Progenitor cell of endocrine pancreas (in vitro differentiated cells): ENCODE measurements at places on chromosomes 6 and 20. TPM values are rescaled to one million over a fixed set of nuclear protein-coding genes. Genes with fewer than 3 reads are reported as not detected.

Gene FNDC1
- 0.07 TPM in 1 of 2 replicates, not detected in the other for total RNA-seq

GRCh38 chr20:22437354-22437753 is 147.0 kb downstream of the FOXA2 start:
- H3K27me3 ChIP-seq: no peaks in the 10 kb centered on the region
- no peaks in the 10 kb centered on the region for H3K36me3 ChIP-seq
- H3K27ac ChIP-seq: no peak overlapping the region

- no peak overlapping the region for H3K4me3 ChIP-seq
- no peak for DNase-seq
- H3K36me3 ChIP-seq: peaks cover 4% of the 10 kb centered on the region
- H3K4me1 ChIP-seq: peaks cover 2% of the 10 kb centered on the region
- no peak overlapping the region for H3K27ac ChIP-seq
- H3K27me3 ChIP-seq: no peaks in the 10 kb centered on the region
Observed at GRCh38 chr6:16352258-16352635, 113.9 kb downstream of the GMPR start.

DNA sequence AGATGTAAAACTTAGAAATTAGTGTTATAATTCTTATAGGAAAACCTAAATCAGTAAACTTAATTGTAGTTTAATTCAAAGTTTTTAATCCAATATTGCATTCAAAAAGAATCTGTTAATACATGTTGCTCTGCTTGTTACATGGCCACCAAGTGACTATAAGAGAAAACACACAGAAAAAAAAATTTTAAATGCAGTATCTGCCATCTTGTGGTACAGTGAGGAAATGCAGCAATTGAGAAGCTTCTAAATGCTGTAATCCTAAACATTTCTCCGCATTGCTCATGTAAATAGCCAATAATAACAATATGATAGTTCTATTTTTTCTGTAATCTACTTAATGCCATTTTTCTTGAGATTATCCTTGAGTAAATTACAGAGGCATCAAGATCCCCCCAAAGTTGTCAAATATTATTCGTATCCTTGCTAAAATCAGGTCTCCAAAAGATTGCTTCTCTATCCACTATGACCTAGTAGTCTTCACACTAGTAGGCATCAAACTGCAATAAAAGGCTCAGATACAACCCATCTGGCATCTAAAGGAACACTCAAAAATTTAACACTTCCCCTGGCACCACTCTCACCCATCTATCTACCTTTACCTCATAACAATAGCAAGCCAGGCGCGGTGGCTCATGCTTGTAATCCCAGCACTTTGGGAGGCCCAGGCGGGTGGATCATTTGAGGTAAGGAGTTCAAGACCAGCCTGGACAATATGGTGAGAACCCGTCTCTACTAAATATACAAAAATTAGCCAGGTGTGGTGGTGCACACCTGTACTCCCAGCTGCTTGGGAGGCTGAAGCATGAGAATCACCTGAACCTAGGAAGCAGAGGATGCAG is 34.6 kb downstream of the HDAC2 start:
- H3K4me1 ChIP-seq: peaks cover 3% of the 10 kb centered on the region
- no peaks in the 10 kb centered on the region for H3K27me3 ChIP-seq

- peaks cover 18% of the 10 kb centered on the region for H3K4me1 ChIP-seq
- DNase-seq: no peak
- no peaks in the 10 kb centered on the region for H3K36me3 ChIP-seq
- H3K27me3 ChIP-seq: peaks cover 96% of the 10 kb centered on the region
- no peak overlapping the region for H3K27ac ChIP-seq
- H3K4me3 ChIP-seq: no peak overlapping the region
Observed at GRCh38 chr6:28772480-28773381, 151.1 kb downstream of the TRIM27 start.

GRCh38 chr6:134925800-134926199 is 24.1 kb downstream of the ALDH8A1 start:
- no peaks in the 10 kb centered on the region for H3K4me1 ChIP-seq
- no peak for DNase-seq
- no peaks in the 10 kb centered on the region for H3K27me3 ChIP-seq
- H3K27ac ChIP-seq: no peak overlapping the region
- H3K36me3 ChIP-seq: no peaks in the 10 kb centered on the region
